ENCODE measurements at places on chromosomes 6 and 20. TPM values are rescaled to one million over a fixed set of nuclear protein-coding genes. Genes with fewer than 3 reads are reported as not detected.

- DNase-seq = no peak
These were observed 48.2 kb downstream of the ARHGAP18 start for GRCh38 chr6:129661536-129662405.

- DNase-seq = no peak
These were observed 72.2 kb downstream of the UST start for GRCh38 chr6:148818939-148819575.

- no peak for DNase-seq
These were observed 2.0 kb downstream of the OPRM1 start for GRCh38 chr6:154041001-154041400.

GRCh38 chr20:3658716-3659491 is 4.3 kb downstream of the GFRA4 start:
- no peak for DNase-seq

ABHD16B gene
- not detected for total RNA-seq

All from progenitor cell of endocrine pancreas (in vitro differentiated cells).